ENCODE measurements at places on chromosomes 4 and X.

DNA sequence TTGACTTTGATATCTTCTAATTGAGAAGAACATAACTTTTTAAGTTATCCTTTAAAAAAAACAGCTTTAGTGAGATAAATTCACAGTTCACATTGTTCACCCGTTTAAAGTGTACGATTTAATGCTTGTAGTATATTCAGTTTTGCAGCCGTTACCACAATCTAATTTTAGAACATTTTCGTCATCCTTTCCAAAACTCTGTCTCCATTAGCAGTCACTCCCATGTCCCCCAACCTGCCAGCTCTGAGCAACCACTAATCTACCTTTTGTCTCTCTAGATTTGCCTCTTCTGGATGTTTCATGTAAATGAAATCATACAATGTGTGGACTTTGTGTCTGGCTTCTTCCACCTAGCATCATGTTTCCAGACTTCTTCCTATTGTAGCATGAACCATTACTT lies 38.6 kb downstream of the CLCN4 start:
- no peak for DNase-seq

DNA sequence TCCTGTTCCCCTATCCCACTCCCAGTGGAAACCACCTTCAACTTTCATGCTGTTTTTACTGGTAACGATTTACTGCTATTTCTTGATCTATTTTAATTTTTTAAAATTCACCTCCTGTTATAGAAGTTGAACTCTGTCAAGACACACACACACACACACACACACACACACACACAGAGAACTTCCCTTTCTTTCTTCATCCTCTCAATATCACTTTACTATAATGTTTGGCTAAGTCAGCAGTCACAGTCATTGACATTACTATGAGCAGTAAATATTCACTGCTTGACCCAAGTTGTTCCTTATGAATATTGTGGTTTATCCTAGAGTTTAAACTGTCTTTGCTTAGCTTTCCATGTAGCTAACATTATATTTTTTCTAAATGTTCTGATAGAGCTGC lies 24.0 kb upstream of the SGMS2 start:
- no peak for DNase-seq

DNA sequence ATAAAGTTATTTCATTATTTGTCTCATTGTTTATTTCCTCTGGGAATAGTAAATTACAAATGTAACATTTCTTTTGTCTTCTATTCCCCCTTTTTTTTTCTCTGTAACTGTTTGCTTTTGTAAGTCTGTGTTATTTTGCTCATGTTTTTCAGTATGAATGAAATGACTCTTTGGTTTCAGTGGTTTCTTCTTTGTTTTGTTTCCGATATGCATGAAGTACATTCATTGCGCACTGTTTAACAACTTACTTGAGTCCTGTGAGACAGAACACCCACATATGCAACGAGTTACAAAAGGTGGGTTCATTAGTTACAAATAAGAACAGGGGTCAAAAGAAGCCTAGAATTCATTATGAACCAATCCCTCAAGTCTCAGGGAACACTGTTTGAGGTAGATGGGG lies 175.0 kb upstream of the UGT8 start:
- DNase-seq: no peak

DNA sequence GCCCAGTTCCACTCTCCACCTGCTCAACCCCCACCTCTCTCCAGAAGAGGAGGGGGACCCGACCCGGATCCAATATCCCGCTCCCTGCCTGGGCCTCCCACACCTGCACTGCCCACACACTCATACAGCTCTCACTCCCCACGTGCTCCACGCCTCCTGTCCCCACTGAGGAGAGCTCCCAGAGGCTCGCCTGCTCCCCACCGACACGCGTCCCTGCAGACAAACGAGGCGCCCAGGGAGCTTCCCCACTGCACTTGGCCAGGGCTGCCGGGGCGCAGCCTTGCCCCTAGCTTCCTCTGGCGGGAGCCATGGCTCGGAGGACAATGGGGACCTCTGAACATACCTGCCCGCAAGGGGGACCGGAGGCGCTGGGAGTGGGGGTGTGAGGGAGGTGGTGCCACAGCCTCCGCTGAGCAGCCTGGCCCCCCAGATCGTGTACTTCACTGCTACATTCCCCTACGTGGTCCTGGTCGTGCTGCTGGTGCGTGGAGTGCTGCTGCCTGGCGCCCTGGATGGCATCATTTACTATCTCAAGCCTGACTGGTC lies 5.0 kb downstream of the SLC6A8 start:
- DNase-seq: no peak

- DNase-seq: no peak
Measured at GRCh38 chrX:138897621-138898492, 186.3 kb upstream of the FGF13 start.

GRCh38 chr4:54593795-54594322 lies 63.9 kb upstream of the KIT start:
- no peak for DNase-seq

GRCh38 chrX:127190381-127190780 lies 370.9 kb downstream of the PRR32 start:
- no peak for DNase-seq

DNA sequence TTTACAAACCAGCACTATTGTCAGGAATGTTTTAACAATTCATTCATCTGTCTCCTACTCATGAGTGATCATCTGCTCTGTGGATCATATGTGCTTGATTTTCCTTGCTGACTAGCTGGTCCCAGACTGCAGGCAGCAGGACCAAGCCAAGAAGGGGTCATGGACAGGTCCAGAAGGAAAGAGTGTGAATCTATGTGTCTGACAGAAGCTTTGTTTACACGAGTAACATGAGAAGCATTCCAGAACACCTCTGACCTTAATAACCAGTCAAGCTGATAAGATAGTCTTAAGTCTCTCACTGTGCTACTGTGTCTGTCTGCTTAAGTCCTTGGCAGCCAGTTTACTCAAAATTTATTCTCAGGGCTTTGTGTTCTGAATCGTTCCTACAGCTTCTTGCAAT lies 39.0 kb downstream of the GUCY1A1 start:
- DNase-seq: no peak

DNA sequence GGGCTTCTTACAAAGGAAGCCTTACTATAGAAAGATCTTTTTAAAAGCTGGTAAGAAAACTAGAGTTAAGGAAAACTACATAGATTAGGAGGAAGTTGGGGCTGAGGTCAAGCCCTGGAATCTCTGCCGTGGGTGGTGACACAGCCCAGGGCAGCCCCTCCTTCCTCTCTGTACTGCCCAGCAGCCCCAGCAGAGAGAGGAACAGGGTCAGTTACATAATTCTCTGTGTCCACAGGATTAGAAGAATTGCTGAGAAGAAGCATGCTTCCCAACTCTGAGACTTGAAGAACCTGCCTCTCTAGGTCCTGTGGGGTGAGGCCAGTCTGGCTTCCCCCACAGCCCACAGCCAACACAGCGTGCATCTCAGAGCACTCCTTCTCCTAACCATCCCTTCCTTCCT lies 9.2 kb upstream of the ABLIM2 start:
- DNase-seq: no peak

- no peak for DNase-seq
Measured at GRCh38 chr4:173332021-173332487, 2.1 kb downstream of the HMGB2 start.

DNA sequence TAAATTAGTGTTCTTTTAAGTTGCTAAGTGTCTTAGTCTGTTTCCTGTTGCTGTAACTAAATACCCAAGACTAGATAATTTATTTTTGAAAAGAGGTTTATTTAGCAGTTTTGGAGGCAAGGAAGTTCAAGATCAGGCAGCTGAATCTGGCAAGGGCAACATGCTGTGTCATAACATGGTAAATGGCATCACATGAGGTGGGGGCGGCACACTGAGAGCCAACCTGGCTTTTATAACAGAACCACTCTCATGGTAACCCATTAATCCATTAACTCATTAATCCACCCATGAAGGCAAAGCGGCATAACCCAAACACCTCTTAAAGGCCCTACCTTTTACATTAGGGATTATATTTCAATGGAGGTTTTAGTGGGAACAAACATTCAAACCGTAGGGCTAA lies 182.2 kb upstream of the GATB start:
- DNase-seq: peak; percentile 6

DNA sequence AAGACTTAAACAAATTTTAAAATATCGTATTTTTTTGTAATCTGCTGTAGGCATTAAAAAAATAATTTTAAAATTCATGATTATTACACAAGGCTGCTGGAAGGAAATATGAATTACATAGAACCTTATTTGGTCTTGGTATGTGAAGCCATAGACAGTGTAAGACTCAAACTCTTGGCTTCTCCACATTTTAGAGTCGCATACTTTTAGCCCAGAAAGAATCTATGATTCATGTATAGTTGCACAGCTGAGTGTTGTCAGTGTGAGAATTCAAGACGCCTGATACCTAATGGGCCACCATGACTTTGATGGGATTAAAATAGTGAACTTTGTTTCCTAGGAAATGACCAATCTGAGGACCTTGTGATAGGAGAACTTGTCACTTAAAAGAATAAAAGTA lies 1.4 kb downstream of the INTU start:
- DNase-seq: no peak

DNA sequence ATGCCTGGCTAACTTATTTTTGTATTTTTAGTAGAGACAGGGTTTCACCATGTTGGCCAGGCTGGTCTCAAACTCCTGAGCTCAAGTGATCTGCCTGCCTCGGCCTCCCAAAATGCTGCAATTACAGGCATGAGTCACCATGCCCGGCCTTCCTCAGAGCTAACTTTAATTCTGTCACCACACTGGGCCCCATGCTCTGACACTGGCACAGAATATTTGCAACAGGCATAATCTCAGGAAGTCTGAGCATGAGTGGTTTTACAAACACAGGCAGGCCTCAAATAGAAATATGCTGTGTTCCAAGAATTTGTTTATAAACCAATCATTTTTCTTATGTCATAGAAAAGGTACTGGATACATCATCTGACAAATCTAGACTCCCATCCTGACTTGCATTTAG lies 32.7 kb upstream of the FAM9C start:
- no peak for DNase-seq

DNA sequence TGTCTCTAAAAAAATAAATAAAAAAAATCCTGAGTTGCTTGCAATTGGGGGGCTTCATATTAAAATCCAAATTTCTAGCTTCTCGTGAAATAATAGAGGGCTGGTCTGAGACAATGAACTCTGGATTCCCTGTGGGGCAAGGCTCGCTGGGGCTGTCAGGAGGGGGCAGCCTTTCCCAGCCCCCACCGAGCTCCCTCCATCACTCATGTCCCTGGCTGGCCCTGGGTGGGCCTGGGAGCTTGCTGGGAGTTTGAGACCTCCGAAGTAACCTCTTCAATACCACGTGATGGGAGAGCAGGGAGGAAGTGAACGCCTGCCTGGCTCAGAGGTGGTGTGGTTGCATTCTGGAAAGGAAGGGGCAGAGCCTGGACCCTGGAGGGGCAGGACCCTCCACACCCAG lies 54.0 kb upstream of the AFAP1 start:
- no peak for DNase-seq

GRCh38 chrX:26954029-26954428 lies 509.1 kb downstream of the PPP4R3C start:
- DNase-seq: no peak

- DNase-seq: no peak
Measured at GRCh38 chr4:99817309-99817890, 773 bp downstream of the DAPP1 start.

DNA sequence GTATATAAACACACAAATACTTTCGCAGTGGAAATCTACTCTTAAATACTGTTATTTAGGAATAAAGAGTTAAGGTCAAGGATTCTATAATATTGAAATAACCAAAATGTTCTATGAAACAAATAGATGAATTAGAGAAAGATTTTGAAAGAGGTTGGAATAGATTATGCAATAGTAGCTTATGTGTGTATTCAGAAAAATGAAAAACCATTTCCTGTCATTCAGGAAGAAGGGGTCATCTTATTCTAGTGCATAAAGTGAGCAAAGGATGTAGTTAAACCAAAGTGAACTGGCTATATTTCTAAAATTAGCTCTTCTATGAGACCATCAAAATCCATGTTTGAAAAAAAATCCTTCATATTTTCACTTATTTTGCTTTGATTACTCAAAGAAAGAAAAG lies 30.0 kb upstream of the MYOZ2 start:
- DNase-seq: no peak

- no peak for DNase-seq
Measured at GRCh38 chrX:9352694-9353411, 112.0 kb upstream of the TBL1X start.

DNA sequence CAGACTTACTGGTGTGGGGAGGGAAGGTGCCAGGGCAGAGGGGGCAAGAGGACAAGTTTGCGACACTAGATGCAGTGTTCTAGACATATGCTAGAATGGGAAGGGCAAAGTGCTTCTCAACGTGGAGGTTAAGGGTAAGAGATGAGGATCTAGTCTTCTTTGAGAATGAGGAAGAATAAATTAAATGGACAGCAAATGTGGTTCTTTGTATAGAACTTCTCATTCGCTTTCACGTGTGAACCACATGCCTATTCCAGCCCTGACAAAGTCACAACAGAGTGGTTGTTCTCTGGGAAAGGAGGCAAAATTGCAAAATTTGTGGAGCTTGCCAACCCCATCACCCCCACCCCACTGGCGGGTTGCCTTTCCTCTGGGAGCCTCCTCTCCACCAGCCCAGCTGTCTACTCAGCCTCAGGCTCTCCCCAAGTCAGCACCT lies 1.5 kb upstream of the ANXA5 start:
- DNase-seq: no peak

DNA sequence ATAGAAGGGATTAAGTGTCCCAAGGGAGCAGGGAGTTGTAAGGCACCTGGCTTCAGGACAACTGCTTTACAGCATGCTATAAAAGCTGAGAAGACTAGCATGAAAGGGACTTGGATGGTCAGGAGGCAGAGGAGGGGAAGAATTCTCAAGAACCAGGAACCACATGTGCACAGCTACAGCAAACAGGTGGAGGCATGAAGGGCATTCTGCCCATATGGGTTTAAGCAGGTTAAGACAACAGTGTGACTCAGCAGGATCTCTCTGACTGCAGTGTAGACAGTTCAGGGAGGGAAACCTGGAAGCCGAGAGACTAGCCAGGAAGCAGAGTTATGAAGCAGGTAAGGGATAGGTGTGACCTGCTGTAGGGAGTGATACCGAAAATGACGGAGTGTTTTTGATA lies 117.0 kb downstream of the DHRSX start:
- DNase-seq: no peak

GRCh38 chr4:184803133-184803532 lies 22.6 kb downstream of the ACSL1 start:
- DNase-seq: no peak

DNA sequence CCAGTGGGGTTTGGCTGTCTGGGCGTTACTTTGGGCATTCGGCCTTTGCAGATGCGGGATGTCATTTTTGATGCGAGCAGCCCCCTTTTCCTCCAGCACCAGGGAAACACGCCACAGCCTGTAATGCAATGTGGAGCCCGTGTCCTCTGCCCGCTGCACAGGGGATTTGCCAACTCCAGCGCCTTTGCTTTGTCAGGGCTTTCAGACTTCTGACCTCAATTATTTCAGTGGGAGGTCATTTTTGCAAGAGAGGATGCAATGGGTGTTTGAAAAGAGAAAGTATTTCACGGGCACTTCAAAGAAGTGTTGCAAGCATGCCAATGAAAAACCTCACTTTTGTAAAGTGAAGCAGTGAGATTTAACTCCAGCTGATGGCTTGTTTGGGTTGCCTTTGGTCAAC lies 11.5 kb downstream of the CLCN4 start:
- DNase-seq: no peak

Data from H1 (cell line).